ENCODE measurements at places on chromosomes 5 and 9.

GRCh38 chr9:121650217-121651007 is 1.0 kb upstream of the DAB2IP start:
- DNase-seq: no peak

DNA sequence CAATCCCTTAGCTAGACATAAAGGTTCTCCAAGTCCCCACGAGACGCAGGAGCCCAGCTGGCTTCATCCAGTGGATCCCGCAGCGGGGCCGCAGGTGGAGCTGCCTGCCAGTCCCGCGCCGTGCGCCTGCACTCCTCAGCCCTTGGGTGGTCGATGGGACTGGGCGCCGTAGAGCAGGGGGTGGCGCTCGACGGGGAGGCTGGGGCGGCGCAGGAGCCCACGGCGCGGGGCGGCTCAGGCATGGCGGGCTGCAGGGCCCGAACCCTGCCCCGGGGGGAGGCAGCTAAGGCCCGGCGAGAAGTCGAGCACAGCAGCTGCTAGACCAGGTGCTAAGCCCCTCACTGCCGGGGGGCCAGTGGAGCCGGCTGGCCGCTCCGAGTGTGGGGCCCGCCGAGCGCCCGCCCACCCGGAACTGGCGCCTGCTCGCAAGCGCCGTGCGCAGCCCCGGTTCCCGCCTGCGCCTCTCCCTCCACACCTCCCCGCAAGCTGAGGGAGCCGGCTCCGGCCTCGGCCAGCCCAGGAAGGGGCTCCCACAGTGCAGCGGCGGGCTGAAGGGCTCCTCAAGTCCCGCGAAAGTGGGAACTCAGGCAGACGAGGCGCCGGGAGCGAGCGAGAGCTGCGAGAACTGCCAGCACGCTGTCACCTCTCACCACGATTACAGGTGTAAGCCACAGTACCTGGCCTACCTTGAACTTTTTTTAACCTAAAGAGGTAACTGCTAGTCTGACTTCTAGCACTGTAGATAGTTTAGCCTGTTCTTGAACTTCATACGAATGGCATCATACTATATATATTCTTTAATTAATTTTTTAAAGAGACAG is 35.5 kb downstream of the PTGS1 start:
- DNase-seq: peak; percentile 33

DNA sequence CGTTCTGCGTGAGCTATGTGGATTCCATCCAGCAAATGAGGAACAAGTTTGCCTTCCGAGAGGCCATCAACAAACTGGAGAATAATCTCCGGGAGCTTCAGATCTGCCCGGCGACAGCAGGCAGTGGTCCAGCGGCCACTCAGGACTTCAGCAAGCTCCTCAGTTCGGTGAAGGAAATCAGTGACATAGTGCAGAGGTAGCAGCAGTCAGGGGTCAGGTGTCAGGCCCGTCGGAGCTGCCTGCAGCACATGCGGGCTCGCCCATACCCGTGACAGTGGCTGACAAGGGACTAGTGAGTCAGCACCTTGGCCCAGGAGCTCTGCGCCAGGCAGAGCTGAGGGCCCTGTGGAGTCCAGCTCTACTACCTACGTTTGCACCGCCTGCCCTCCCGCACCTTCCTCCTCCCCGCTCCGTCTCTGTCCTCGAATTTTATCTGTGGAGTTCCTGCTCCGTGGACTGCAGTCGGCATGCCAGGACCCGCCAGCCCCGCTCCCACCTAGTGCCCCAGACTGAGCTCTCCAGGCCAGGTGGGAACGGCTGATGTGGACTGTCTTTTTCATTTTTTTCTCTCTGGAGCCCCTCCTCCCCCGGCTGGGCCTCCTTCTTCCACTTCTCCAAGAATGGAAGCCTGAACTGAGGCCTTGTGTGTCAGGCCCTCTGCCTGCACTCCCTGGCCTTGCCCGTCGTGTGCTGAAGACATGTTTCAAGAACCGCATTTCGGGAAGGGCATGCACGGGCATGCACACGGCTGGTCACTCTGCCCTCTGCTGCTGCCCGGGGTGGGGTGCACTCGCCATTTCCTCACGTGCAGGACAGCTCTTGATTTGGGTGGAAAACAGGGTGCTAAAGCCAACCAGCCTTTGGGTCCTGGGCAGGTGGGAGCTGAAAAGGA is 10.9 kb downstream of the QRFP start:
- no peak for DNase-seq

DNA sequence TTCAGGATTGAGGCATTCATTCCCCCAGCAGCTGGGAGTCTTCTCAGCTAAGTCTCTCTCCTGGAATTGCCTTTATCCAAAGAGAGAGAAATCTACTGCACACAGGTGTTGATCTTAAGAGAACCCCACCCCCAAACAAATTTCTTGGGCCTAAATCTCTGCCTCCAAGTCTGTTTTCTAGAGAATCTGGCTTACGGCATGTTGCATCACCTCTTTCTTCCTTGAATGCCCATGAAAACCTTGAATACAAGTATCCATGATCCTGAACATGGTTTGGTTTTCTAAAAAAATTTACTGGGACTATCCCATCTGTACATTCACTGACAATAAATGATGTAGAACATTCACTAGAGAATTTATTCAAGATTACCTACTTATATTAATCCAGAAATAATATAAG is 401.6 kb downstream of the PDE4D start:
- DNase-seq: no peak

- no peak for DNase-seq
These were observed 187.3 kb downstream of the EFNA5 start for GRCh38 chr5:107483231-107484024.

- no peak for DNase-seq
These were observed 22.5 kb upstream of the HMGCS1 start for GRCh38 chr5:43335681-43336080.

DNA sequence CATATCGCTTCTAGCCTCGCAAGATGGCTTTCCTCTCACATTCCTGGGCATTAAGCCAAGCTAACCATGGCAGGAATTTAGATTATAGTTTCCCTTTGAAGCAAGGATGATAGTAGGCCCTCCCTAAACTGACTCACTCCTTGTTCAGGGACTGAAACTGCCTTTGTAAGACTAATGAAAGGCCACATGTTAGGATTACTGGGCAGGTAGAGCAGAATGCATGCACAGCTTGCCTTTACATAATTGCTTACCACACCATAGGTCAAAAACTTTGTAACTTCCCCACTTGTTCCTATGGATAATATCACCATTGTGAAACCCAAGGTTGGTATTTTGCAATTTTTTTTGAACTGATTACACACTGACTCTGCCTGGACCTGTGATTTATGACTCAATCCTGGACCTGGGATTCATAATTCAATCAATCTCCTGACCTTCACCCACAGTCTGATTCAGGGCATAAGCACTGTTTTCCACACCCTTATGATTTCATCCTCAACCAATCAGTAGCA is 41.0 kb upstream of the PRDM9 start:
- DNase-seq: no peak

- DNase-seq: no peak
These were observed 228.9 kb downstream of the KIAA0825 start for GRCh38 chr5:94389515-94389899.

- DNase-seq: no peak
These were observed 25.8 kb upstream of the CAMK4 start for GRCh38 chr5:111198281-111198966.

DNA sequence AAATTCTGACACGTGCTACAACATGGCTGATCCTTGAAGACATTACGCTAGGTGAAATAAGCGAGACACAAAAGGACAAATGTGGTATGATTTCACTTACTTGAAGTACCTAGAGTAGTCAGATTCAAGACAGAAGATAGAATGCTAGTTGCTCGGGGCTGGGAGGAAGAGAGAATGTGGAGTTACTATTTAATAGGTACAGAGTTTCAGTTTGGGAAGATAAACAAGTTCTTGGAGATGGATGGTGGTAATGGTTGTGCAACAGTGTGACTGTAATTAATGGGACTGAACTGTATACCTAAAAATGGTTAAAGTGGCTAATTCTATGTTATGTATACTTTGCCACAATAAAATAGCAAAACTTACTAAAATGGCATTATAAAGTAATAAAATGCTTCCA is 34.4 kb downstream of the PAM start:
- DNase-seq: no peak

DNA sequence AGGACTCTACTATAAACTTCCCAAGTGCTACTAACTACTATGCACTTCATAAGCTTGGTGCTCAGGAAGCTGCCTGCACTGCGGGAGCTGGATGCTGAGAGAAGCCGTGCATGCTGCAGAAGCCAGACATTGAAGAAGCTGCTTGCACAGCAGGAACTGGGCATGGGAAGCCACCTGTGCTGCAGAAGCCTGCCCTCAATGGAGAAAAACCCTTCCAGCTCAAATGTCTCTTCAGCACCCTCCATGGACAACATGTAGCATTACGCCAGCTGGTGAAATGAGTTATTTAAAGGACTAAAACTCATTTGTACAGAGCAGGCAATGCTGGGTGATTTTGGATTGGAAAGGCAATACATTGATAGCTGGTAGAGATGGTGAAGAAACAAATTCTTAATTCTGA is 247.2 kb downstream of the KIF4B start:
- no peak for DNase-seq

DNA sequence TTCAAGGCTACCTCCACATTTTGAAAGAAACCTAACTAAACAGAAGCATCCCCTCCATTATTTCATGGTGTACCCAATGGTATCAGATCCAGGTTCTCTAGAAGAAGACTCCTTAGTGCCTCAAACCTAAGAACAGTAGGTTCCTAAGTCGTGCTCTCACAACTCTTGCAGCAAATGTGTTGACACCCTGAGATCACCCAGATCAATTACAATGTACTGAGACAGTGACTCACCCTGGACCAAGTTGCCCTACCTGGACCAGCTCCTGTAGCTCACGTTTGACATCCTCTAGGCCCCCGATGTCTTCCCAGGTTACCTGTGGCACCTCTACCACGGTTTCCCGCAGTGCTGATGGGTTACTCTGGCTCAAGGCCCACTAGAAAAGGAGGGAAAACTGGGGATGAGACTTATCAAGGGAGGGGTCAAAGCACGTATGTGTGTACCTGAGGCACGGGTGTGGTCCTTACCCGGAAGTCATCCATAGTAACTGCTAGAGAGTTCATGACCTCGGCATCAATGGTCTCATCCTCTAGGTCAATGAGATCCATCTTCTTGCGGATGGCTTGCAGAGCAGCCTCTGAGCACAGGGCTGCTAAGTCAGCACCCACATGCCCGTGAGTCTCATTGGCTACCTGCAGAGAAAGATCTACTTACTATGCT is 11.7 kb downstream of the VCP start:
- no peak for DNase-seq

DNA sequence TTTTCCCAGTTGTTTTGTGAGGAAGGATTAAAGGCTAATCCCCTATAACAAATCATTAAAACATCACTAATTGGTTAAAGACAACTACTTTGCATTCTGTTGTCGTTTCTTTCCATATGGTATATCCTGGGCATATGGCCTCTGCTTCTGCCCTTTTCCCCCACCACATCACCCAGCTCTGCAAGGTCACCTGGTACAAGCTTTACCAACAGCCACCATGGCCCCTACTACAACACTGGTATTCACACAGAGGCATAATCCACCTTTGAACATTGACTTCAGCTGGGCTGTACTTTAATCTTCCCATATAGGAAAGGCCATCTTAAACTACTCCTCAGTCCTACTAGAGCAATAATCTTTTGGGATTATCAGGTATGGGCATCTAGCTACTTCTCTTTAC is 866.1 kb downstream of the TLE4 start:
- DNase-seq: no peak

GRCh38 chr9:71816916-71817451 is 48.7 kb upstream of the CEMIP2 start:
- no peak for DNase-seq

DNA sequence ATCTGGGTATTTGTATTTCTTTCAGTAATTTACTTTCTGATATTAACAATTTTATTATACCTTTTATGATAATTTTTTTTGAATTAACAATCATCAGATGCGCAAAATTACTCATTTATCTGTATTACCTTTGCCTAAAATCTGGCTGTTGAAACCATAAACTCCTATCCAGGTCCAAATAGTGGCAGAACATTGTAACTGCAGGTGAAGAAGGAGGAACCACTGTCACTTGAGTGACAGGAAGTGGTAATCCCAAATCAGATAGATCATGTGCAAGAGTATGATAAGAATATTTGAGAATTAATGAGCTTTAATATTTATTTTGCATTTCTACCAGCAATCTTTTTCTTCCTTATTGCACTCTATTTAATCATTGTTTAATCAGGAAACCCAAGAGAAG is 139.3 kb upstream of the TLE4 start:
- no peak for DNase-seq

DNA sequence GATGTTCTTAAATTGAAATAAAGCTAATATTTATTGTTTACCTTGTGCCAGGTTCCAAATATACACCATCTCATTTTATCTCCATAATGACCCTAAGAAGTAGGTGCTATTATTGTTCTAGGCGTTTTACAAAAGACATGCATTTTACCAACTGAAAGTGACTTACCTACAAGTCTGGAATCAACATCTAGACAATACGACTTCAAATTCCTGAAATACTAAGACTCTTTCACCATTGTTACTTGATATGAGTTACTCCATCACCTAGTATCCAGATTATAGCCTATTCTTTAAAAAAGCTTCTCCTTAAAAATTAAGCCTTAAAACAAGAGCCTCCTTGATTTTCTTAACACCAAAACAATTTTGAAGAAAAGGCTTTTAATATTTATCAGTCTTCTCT is 13.3 kb downstream of the HACD4 start:
- no peak for DNase-seq

GRCh38 chr9:137162505-137163364 is 7.1 kb downstream of the LRRC26 start:
- no peak for DNase-seq

Data from activated CD4-positive, CD25-positive, alpha-beta regulatory T cell treated with anti-CD3 and anti-CD28 coated beads, Interleukin-2, amount 50 U/mL, for 72 hours (primary cell).